ENCODE measurements at places on chromosomes 7 and 10. TPM values are rescaled to one million over a fixed set of nuclear protein-coding genes. Genes with fewer than 3 reads are reported as not detected.

SVIL gene
- 536 TPM for polyA plus RNA-seq

PRPS1L1 gene
- not detected for polyA plus RNA-seq

PLPP4 gene
- polyA plus RNA-seq = not detected

TSPAN33 gene
- polyA plus RNA-seq = 4.7 TPM

TAS2R41 gene
- not detected for polyA plus RNA-seq

RBP4 gene
- 13.6 TPM for polyA plus RNA-seq

CFAP46 gene
- polyA plus RNA-seq = 25.4 TPM

FXYD4 gene
- 0.74 TPM for polyA plus RNA-seq

OPN1SW gene
- polyA plus RNA-seq = not detected

STAG3 gene
- 0.18 TPM for polyA plus RNA-seq

DNA sequence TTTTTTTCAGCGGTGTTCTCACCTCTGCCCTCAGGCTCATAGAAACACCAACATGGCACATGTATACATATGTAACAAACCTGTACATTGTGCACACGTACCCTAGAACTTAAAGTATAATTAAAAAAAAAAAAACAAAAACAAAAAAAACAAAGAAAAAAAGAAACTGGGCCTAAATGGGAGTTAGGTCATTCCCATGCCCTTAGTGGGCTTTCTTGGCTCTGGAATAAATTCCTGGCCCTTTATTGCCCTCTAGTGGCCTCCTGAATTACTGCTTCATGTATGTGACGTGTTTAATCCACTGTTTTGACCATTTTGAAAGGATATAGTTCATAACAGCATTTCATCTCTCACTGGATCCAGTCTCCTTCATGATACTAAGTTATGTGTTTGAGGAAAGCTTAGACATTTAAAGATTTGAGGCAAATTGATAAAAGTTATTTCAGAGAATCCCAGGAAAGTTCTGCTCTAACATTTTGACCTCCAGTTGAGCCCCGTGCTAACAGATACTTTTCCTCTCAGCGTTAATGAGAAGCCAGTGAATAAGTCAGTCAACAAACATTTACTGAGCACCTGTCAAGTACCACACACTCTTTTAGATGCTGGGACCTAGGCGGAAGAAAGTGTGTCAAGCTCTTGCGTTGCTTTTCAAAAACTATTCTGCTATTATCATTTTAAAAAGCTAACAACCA lies 54.7 kb upstream of the SYPL1 start:
- DNase-seq = no peak

DNA sequence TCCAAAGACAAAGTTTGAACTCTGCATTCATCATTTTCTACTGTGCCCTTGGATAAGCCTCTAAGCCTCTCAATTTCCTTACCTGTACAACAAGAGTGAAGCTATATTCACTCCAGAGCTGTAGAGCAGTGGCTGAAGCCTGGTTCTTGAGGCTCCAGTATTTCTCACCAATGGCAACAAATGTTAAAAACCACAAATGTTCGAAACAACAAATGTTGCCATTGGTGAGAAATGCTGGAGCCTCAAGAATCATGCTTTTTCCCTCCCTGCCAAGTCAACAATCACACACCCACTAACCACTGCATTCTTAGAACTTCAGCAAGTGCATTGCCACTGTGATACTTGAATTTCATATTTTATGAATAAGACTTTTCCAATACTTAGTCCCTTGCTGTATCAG lies 237.9 kb downstream of the TMEM26 start:
- no peak for DNase-seq

- DNase-seq = no peak
Observed at GRCh38 chr10:124006526-124006925, 86.9 kb downstream of the CHST15 start.

DNA sequence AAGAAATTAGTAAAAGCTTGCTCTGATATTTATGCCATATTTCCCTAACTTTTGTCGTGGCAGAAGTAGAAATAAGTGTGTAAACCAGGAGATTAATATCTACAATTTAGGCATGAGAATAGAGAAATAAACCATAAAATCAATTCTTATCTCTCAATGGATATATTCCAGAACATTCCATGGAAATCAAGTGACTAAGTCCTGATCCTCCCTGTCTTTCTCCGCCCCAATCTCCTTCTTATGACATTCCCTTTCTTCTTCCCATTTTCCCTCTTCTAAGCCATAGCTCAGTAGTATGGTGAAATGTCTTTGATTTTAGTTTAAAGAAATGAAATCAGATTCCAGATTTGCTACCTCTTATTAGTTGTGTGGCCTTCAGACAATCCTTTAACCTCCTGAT lies 88.8 kb downstream of the TBXAS1 start:
- no peak for DNase-seq

GRCh38 chr7:70890147-70890969 lies 241.6 kb upstream of the GALNT17 start:
- DNase-seq = no peak

DNA sequence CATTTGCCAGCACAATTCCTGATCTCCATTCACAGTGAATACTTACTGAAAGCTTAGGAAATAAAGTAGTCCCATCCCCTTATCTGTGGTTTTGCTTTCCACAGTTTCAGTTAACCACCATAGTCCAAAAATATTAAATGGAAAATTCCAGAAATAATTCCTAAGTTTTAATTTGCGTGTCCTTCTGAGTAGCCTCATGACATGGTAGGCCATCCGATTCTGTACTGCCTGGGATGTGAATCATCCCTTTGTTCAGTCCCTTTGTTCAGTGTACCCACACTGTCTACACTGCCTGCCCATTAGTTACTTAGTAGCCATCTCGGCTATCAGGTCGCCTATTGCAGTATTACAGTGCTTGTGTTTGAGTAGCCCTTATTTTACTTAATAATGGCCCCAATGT lies 14.2 kb downstream of the RAB11FIP2 start:
- DNase-seq = no peak

GRCh38 chr10:78205457-78206016 lies 171.9 kb downstream of the RPS24 start:
- no peak for DNase-seq

GRCh38 chr7:68224041-68224741 lies 1227.6 kb downstream of the TYW1 start:
- peak; percentile 57 for DNase-seq

DNA sequence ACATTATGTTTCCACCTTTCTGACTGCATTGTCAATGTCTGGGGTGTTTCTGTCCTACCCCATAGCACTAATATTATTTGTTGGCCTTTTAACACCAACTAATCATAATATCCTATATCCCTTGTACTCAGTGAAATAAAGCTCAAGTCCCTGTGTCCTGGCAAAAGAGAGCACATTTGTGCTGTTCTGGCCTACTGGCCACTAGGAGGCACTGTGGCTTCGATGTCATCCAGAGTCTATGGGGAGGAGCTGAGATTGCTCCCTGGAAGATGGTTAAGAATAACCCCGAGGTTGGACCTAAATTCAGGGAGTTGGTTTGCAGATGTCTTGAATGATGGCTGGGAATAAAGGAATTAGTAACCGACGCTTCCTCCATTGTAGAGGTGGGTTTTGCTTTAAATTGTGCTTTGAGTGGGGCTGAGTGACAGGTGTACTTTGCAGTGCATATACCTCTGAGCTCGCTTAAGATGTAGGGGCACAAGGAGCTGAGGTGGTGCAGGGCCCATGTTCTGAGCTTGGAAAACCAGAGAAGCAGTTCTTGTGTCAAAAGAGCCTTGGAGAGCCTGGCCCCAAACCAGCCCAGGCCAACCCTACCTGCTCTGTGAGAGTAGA lies 191.2 kb upstream of the PRSS1 start:
- DNase-seq = peak; percentile 25

DNA sequence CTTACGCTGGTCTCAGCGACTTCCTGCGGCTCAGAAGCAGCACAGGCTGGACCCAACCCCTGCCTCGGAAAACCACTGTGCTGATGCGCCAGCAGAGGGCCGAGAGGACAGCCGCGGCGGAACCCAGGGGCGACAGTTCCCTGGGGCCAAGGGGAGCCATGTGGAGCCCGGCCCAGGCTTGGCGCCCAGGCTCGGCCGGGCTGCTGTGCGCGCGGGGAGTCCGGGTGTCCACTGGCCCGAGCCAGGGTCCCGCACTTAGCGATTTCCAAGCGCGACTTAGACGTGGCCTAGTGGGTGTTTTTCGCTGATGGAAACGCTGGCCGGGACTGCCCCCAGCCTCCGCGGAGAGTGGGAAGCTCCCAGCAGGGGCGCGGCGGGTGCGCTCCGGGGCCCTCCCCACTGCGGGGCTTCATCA lies 18.6 kb upstream of the ZNF32 start:
- peak; percentile 40 for DNase-seq
